CD8-positive, alpha-beta memory T cell (primary cell): ENCODE measurements at places on chromosomes 7 and 10.

GRCh38 chr7:33669251-33669670, 236.1 kb upstream of the BMPER start:
- no peaks in the 10 kb centered on the region for H3K4me1 ChIP-seq
- no peaks in the 10 kb centered on the region for H3K27me3 ChIP-seq
- no peaks in the 10 kb centered on the region for H3K36me3 ChIP-seq
- no peak overlapping the region for H3K4me3 ChIP-seq
- no peak overlapping the region for H3K27ac ChIP-seq

DNA sequence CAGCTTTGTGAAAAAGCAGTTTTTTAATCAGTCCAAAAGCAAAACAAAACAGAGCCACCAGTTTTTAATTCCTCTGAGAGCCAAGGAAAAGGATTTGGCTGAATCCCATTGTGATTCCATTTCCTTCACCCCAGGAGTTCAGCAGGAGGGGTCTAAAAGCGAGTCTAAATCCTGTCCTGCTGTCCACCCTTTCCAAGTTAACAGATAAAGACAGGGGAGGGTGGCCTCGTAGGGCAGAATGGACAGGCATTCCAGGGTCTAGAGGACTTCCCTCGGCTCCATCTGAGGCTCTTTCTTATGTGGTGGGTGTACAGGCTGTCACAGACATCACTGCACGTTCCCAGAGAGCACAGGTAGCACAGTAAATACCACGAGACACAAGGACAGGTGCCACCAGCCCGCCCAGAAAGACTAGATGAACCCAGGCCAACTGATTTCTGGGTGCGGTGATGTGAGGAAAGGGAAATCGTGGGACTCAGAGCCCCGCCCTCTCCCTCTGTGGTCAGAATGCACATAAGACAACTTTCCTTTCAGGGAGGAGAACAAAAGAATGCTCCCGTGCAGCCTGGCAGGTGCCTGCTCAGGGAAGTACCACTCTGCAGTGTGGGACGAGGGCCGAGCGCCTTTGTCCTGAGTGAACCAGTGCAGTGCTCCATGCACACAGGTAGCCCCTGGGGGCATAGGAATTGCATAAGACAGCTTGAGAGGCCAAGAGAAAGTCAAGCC, 119.7 kb downstream of the ABLIM1 start:
- DNase-seq: peak; percentile 60
- peak overlapping the region; percentile 33 for H3K4me3 ChIP-seq
- no peaks in the 10 kb centered on the region for H3K27me3 ChIP-seq
- H3K27ac ChIP-seq: no peak overlapping the region
- peaks cover 73% of the 10 kb centered on the region for H3K4me1 ChIP-seq

DNA sequence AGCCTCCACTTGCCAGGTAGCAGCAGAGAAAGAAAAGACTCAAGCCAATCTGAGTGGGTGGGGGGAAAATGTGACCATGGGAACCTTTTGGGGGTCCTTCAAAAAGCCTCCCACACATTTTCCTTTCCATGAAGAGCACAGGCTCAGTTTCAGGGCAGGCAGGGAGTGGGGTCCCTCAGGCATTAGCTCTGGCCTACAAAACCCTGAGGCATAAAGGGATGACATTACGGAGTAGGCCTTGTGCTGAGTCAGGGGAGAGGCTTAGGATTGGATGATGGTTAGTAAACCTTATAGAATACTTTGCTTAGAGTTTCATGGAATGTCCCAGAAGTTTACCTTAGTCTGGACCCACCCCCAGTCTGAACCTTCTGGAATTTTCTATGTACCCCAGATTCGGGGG, 3.5 kb downstream of the DNAJC30 start:
- no peak overlapping the region for H3K4me3 ChIP-seq
- no peak for DNase-seq
- H3K4me1 ChIP-seq: peaks cover 24% of the 10 kb centered on the region
- H3K27me3 ChIP-seq: no peaks in the 10 kb centered on the region
- H3K36me3 ChIP-seq: peaks cover 7% of the 10 kb centered on the region
- H3K27ac ChIP-seq: no peak overlapping the region

- H3K4me3 ChIP-seq: no peak overlapping the region
- DNase-seq: peak; percentile 11
- H3K27ac ChIP-seq: no peak overlapping the region
- H3K36me3 ChIP-seq: no peaks in the 10 kb centered on the region
- no peaks in the 10 kb centered on the region for H3K4me1 ChIP-seq
- H3K27me3 ChIP-seq: no peaks in the 10 kb centered on the region
These were observed 367.8 kb upstream of the GALNT17 start for GRCh38 chr7:70763961-70764691.

- H3K4me3 ChIP-seq: no peak overlapping the region
- no peaks in the 10 kb centered on the region for H3K27me3 ChIP-seq
- no peak for DNase-seq
- no peaks in the 10 kb centered on the region for H3K36me3 ChIP-seq
- H3K27ac ChIP-seq: no peak overlapping the region
- H3K4me1 ChIP-seq: no peaks in the 10 kb centered on the region
These were observed 37.6 kb downstream of the MCU start for GRCh38 chr10:72729528-72729927.

GRCh38 chr7:150788474-150789269, 11.5 kb downstream of the TMEM176B start:
- no peak for DNase-seq
- no peaks in the 10 kb centered on the region for H3K4me1 ChIP-seq
- no peaks in the 10 kb centered on the region for H3K36me3 ChIP-seq
- no peak overlapping the region for H3K27ac ChIP-seq
- no peaks in the 10 kb centered on the region for H3K27me3 ChIP-seq
- H3K4me3 ChIP-seq: no peak overlapping the region

- H3K4me3 ChIP-seq: no peak overlapping the region
- no peaks in the 10 kb centered on the region for H3K4me1 ChIP-seq
- no peaks in the 10 kb centered on the region for H3K36me3 ChIP-seq
These were observed 219.5 kb downstream of the POLR1F start for GRCh38 chr7:19489162-19489820.

DNA sequence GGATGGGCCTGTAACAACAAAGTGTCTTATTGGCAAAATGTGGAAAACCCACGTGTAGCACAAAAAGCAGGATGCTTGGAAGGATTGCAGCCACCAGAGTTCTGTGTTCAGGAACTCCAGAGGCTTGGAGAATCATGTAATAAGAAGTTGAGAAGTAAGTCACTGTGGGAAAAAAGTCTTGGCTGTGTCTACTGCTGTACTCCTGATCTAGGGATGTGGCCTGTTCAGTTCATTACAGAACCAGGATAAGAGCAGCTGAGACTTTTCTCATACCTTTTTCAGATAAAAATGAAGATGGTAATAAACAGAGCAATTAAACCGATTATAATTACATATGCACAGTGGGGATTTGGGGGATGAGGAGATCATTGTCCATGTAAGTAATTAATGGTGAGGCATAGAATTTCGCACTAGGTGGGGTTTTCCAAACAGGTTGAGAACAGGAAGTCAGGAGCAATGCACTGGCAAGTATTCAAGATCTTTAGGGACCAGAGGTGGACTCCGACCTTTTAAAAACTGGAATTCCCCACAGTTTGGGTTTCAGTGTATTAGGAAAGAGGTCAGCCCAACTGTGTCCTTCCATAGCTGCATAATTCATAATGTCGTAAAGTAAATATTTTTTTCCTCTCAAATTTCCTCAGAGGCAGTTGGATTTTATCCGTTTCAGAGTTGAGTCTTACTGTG, 281.7 kb downstream of the FRMD4A start:
- no peaks in the 10 kb centered on the region for H3K4me1 ChIP-seq
- no peaks in the 10 kb centered on the region for H3K27me3 ChIP-seq
- no peak for DNase-seq
- no peak overlapping the region for H3K27ac ChIP-seq

GRCh38 chr10:70762441-70763175, 22.6 kb downstream of the TBATA start:
- no peaks in the 10 kb centered on the region for H3K36me3 ChIP-seq
- H3K27ac ChIP-seq: no peak overlapping the region
- H3K4me1 ChIP-seq: peaks cover 7% of the 10 kb centered on the region
- H3K27me3 ChIP-seq: no peaks in the 10 kb centered on the region
- no peak overlapping the region for H3K4me3 ChIP-seq

DNA sequence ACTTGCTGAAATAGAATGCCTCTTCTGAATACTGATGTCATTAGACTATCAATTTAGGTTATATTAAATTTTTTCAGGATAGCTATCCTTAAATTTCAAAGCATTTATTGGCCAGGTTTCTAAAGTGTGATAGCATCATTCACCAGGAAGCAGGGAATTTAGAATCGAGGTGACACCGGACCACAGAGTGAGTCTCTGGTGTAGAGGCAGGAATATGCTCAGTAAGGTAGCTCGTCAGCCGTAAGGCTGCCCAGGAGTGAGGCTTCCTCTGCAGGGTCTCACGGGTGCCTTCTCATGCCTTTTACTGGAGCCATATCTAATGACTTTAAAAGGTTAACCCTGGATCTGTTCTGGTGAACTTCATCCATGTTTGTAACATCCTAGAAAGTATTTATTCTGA, 170.8 kb upstream of the KLF14 start:
- H3K4me3 ChIP-seq: no peak overlapping the region
- peaks cover 12% of the 10 kb centered on the region for H3K36me3 ChIP-seq
- no peak overlapping the region for H3K27ac ChIP-seq
- no peak for DNase-seq

DNA sequence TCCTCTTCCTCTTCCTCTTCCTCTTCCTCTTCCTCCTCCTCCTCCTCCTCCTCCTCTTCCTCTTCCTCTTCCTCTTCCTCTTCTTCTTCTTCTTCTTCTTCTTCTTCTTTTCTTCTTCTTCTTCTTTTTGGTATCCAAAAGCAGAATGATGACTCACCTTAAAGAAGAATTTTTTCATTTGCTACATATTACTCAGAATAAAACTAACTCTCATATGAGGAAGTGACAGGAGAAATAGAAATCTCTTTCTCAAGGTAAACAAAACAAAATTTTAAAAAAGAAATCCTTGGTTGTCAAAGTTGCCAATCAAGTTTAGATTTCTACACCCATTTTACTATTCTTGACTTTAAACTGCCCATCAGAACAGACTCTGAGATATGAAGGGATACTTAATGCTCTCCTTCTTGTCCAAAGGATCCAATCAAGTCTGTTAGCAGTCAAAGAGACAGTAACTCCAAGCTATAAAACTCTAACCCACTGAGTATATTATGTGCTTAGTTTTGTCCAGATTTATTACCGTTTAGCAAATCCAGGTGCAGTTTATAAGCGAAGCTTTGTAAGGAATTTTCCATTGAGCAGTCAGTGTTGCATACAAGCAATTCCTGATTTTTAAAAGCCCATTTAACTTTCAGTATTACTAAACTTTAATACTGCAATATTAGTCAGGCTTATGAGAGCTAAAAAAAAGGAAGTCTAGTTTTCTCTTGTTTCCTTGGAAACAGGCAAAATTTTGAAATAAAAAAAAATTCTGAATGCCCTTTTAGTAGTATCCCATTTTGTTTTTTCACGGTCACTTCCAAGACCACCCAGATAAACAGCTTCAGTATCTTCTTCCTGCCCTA, 43.1 kb upstream of the SNX13 start:
- H3K27me3 ChIP-seq: no peaks in the 10 kb centered on the region
- H3K27ac ChIP-seq: no peak overlapping the region
- no peak for DNase-seq
- H3K4me1 ChIP-seq: no peaks in the 10 kb centered on the region
- no peak overlapping the region for H3K4me3 ChIP-seq

DNA sequence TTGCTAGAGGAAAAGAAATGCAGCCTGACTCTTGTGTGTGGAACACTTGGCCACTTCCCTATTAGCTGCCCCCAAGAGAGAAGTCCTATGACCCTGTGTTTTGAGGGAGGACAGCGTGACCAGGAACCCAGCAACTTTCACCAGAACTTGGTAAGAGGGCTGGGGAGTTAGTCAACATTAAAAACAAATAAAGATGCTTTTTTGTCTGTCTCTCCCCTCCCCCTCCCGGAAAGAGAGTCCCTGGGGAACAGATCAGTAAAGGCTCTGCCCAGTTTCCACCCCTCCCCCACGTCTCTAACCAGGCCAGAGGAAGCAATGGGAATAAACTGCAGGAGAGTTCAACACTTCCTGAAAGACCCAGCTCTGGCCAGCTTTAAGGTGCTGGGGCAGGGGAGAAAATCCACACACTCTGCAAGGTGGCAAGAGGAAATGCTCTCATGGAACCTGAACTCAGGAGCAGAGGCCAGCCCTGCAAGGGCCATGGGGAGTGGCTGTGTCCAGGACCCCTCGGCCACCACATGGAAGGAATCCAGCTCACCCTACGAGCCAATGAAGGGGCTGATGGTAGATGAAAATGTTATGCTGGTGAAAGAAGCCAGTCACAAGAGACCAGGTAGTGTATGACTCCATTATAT, 21.5 kb downstream of the SH3PXD2A start:
- DNase-seq: no peak
- H3K4me1 ChIP-seq: no peaks in the 10 kb centered on the region
- no peaks in the 10 kb centered on the region for H3K27me3 ChIP-seq

GRCh38 chr10:8316284-8316683, 261.8 kb downstream of the GATA3 start:
- H3K36me3 ChIP-seq: no peaks in the 10 kb centered on the region
- no peak overlapping the region for H3K27ac ChIP-seq
- no peaks in the 10 kb centered on the region for H3K4me1 ChIP-seq
- no peak overlapping the region for H3K4me3 ChIP-seq

DNA sequence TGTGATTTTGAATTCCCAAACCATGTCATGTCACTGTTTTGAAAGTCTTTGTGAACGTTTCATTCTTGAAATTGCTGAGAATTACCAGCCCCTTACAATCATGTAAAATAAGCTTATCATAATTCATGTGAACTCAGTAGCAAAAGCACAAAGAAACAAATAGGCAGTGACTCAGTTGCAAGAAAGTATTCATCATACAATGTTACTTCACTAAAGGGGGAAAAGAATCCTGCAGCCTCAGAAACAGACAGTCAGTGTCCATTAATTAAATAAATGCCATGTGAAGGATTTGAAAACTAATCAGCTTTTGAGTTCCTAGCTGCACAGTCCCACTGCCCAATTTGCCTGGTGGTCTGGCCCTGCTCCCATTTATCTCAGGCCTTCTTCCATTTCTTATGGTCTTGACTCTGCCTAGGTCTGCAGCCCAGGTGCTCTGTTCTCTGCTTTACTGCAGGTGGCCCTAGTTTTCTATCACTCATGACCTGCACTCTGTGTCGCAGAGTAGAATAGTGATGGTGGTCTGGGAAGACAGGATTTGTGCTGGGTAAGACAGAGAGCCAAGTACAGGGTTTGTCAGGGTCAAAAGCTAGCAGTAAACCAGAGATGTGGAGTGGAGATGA, 99.7 kb downstream of the PLCE1 start:
- no peaks in the 10 kb centered on the region for H3K36me3 ChIP-seq
- DNase-seq: no peak
- no peak overlapping the region for H3K4me3 ChIP-seq
- no peak overlapping the region for H3K27ac ChIP-seq
- H3K4me1 ChIP-seq: no peaks in the 10 kb centered on the region
- H3K27me3 ChIP-seq: peaks cover 7% of the 10 kb centered on the region

GRCh38 chr7:150842716-150843115, 9.6 kb upstream of the AOC1 start:
- H3K27ac ChIP-seq: no peak overlapping the region
- H3K4me3 ChIP-seq: no peak overlapping the region
- no peaks in the 10 kb centered on the region for H3K4me1 ChIP-seq
- no peaks in the 10 kb centered on the region for H3K36me3 ChIP-seq
- H3K27me3 ChIP-seq: no peaks in the 10 kb centered on the region

GRCh38 chr10:124864421-124865193, 63.0 kb downstream of the ABRAXAS2 start:
- no peak overlapping the region for H3K4me3 ChIP-seq
- H3K36me3 ChIP-seq: no peaks in the 10 kb centered on the region
- no peak for DNase-seq
- no peaks in the 10 kb centered on the region for H3K27me3 ChIP-seq
- H3K4me1 ChIP-seq: no peaks in the 10 kb centered on the region
